ENCODE measurements at places on chromosomes 3 and 15.
A peak's percentile ranks its signal among the peaks of the same experiment; 100 is the strongest.

DNA sequence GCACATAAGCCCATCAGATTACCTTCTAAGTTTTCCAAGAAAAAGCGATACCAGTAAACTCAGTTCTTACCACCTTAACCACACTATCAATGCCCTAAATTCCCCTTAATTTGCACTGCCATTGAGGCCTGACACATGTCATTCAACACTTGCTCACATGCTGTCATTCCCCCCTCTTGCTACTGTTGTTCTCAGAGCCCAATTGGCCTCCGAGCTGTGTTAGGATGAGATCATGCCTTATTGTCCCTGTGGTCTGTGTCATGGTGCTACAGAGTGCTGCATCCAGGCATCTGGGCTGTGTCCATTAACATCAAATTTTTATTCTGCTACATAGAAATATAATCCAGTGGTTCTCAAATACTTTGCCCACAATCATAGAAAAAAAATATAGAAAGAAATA is 213.6 kb downstream of the SSR3 start:
- no peak for DNase-seq

DNA sequence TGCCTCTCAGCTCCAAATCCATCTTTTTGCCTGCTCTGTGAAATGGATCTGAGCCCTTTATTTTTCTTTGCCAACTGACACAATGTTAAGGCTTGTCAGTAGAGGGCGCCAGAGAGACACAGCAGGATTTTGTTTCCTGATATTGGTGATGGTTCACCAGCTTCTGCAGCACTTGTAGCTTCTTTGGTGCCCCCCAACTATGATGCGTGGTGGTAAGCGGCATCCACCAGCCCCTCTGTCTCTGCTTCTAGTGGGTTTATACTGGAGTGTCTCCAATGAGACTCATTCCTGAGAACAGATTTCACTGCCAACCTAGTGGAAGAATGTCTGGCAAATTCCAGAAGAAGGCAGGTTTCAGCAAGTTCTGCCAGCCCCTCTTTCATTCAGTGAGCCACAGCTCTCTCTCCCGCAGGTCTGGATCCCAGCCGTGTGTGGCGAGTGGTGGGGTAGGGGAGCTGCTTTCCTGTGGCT is 471.9 kb upstream of the FRG2C start:
- DNase-seq, result no peak

- no peak for DNase-seq
These were observed 25.8 kb downstream of the ALS2CL start for GRCh38 chr3:46667657-46668056.

DNA sequence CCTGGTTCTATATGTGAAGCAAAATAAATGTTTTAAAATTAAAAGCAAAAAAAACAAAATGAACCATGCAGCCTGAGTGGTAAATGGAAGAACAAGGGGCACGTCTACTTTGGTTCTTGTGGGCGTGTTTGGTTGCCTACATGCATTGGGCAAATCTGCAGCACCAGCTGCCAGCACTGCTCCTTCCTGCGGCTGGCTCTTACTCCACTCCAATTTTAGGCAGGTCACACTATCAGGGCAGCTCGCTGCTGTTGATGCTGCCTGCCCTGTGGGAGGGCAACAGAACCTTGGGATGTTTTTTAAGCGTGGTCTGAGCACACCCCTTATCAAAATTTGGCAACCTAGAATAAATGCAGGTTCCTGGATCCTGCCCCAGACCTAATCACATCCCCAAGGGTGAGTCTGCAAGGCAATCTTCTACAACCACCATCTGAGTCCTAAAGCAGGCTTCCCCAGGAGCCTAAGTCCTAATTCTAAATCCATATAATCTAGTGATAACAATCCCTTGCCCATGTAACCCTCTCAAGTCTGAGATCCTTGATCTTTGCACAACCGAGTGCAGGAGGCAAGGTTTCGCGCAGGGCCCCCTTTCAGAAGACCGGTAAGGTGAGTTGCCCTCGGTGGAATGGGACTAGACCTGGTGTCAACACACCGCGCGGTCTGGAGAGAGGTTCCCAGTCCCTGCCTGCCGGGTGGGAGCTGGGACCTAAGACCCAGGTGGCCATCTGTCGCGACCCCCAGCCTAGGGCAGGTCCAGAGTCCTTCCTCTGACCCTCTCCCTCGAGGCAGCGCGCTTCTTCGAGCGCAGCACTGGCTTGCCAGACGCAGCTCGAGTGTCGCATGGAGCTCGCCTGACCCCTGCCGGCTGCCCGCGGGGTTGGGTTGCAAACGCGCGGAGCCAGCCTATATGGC is 15.9 kb downstream of the IVD start:
- peak; percentile 73 for DNase-seq

- no peak for DNase-seq
These were observed 7.1 kb downstream of the LRRK1 start for GRCh38 chr15:100926258-100926657.

- peak; percentile 16 for DNase-seq
These were observed 116.2 kb downstream of the CHSY1 start for GRCh38 chr15:101135532-101136166.

DNA sequence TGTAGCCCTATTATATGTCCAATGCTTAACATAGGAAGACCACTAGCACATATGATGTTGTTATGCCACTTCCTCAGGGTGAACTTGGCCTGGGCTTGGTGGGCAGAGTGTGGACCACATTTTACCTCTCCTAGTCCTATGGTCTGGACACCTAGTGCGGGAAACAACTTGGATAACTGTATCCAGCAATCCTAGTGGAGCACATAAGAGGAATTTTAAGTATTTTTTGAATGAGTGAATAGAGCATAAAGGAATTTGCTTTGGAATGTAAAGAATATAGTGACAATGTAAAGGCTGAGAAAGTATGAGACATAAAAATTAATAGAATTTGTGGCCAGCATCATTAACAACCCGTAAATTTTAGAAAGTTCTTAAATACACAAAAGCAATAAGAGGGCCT is 528.9 kb downstream of the IGSF11 start:
- no peak for DNase-seq

- DNase-seq, result no peak
These were observed 63.3 kb upstream of the LRRC3B start for GRCh38 chr3:26559227-26559626.

GRCh38 chr3:55402886-55403609 is 84.1 kb downstream of the WNT5A start:
- no peak for DNase-seq

DNA sequence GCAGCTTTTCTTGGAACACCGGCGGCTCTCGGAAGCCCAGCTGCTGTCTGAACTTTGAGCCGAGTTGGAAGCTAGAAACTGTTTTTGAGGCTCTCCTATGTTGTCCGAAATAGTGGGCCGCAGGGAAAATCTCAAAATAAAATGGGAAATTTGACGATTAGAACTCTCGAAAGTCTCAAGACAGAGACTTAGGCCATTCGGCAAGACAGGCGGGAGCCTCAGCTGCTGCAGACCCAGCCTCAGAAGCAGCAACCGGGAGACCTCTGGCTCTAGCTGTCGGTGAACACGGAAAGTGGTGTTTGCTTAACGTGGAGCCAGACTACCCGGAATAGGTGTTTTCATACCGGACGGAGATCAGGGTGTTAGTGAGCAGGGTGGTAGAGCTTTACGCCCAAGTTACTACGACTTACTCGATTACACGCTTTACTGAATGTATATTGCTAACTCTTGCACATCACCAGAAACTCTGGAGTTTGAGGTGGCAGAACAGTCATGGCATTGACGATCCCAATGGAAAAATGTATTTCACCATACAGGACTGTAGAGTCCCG is 357 bp upstream of the MAN2C1 start:
- DNase-seq, result peak; percentile 49

GRCh38 chr3:87307805-87308204 is 31.4 kb upstream of the POU1F1 start:
- no peak for DNase-seq

DNA sequence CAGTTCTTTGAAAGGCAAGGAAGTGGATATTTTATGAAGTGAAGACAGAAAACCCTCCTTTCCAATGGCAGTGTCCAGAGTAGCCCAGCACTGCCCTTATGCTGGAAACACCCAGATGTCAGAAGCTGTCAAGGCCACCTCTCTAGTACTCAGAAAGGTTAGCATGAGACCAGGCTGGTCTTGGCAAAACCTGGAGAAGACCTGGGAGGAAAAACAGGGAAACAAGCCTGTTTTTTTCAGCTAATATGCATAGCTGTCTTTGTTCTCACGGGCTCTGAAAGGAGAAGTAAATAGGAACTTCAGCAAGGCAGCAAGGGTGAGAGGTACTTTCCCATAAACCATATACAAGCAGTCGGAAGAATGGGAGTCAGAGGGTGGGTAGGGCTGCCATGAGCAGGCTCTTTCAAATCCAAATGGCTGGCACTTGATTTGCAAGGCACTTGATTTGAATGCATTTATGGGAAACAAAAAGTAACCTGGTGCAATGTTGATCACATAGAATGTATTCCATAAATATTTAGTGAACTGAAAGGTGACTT is 55.8 kb downstream of the HEG1 start:
- no peak for DNase-seq

Measured in T-helper 2 cell (primary cell).